PC-9 (cell line): ENCODE measurements at places on chromosomes 3 and 15. TPM values are rescaled to one million over a fixed set of nuclear protein-coding genes. Genes with fewer than 3 reads are reported as not detected.

DNA sequence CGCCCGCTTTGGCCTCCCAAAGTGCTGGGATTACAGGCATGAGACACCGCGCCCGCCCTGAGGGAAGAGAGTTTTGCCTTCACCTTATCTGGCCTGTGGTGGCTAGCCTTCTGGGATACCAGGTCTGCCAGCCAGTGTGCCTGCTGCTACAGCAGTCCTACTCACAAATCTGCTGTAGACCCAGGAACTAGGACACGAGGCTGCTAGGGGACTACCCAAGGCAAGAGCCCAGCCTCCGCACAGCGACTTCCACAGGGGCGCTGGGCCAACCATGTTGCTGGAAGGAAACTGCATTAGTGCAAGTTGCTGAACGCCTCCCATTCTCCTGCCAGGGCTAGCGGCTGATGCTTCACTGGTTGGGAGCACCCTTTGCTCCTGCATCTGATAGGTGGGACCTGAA lies 53.7 kb downstream of the DHX30 start:
- DNase-seq, result no peak

Gene BOC
- 3.0 and 6.2 TPM in 2 replicates for total RNA-seq

Gene UTS2B
- total RNA-seq, result 1.1 TPM in 2 replicates

Gene TMEM40
- 30.5 and 33.9 TPM in 2 replicates for total RNA-seq
